Glutamatergic neuron (in vitro differentiated cells): ENCODE measurements at places on chromosomes 11 and 22.
A peak's percentile ranks its signal among the peaks of the same experiment; 100 is the strongest.

- DNase-seq: no peak
Measured at GRCh38 chr11:17985517-17985916, 27.3 kb downstream of the SERGEF start.

- no peak for DNase-seq
Measured at GRCh38 chr22:44891293-44891747, 118.5 kb downstream of the PHF21B start.

DNA sequence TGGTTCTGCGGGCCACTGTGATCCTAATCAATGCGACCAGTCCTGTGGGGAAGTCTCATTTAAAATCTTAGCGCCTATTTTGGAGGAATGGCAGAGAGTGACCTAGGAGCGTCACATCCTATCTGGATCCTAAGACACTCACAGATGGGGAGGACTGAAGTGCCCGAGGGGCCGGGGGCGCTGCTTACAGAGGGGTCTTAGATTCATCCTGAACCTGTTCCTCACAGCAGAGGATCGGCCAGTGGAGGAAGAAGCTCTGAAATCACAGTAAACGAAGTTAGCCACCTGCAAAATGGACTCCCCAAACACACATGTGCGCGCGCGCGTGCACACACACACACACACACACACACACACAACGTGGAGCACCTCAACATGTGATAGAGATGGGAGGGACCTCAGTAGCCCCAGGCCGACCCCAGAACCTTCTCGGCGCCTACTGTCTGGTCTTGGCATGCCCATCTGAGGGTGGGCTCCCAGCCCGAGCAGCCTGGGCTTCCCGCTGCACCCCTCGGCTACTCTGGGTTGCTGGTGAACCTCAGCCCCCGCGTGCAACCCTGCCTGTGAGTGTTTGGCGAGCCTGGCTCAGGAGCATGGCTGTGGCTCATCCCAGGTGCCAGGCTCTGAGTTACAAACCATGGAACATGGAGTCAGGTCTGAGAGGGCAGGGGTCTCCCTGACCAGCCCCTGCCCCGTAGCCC is 613.3 kb downstream of the TBC1D22A start:
- no peak for DNase-seq

DNA sequence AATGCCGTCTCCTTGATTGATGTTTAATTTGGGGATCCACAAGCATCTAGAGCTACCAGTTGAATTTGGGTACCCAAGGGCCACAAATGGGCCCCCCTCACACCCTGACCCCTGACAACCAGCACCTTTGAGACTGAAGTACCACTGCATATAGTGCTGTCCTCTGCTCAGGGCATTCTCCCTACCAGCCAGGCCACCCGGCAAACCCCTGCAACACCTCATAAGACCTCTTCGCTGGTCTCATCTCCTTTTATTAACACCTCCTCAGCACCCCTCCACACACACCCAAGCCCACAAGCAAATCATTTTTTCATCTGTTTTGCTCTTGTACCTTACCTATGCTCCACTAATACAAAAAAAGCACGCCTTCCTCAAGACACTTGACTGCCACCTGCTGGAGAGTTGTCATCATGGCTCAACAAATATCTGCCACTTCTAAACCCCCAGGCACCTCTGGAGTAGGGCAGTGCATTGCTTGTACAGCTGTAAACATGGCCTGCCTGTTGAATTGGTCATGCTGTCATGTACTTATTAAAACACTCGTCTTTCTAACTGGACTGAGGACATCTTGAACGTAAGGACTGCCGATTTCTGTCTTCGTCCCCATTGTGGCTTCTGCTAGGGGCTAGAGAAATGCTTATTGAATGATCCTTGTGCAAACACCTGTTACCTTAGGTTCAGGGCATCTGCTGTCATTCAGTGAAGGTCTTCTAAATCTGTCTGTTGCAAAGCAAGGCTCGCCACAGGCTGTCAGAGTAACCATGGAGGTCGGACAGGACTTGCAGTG is 66.5 kb downstream of the BMAL1 start:
- peak; percentile 73 for DNase-seq

- no peak for DNase-seq
Measured at GRCh38 chr11:57901756-57902155, 121.9 kb upstream of the OR9Q1 start.

DNA sequence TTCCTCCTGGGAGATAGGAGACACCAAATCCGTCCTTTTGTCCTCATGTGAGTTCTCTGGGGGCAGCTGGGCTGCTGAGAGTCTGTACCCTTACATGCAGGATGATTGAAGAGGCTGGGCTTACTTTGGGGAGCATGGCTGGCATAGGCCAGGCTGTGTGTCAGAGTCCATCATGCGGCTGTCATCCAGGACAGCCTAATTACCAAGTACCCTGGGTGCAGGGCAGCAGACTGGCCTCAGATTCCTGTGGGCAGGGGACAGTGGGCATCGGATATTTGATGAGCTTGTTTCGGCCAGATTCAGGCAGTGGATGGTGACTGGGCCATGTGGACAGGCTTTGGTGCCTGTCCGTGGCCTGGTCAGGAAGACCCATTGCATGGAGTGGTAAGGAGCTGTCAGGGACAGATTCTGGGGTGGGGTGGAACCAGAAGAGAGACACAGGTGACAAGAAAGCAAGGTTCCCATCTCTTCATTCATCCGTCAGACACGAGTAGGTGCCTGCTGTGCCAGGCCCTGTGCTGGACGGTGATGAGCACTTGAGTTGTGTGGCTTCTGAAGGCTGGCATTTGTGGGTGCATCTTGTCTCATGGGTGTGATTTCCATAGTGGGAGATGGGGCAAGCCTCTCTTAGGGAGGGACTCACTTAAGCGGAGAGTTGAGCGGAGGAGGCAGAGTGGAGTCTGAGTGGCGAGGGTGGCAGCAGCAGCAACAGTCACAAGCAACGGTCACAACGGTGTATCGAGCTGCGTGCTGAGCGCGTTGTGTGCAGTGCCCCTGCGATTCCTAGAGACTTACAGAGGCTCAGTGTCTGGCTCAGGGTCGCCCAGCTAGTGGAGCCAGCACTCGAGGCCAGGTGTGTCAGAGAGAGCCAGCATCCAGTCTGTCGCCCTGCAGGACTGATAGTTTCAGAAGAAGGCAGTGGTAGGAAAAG is 48.7 kb downstream of the TBC1D22A start:
- no peak for DNase-seq

- DNase-seq: no peak
Measured at GRCh38 chr11:129613071-129613470, 202.6 kb upstream of the TMEM45B start.

GRCh38 chr22:43968614-43969013 is 13.4 kb downstream of the SAMM50 start:
- no peak for DNase-seq

DNA sequence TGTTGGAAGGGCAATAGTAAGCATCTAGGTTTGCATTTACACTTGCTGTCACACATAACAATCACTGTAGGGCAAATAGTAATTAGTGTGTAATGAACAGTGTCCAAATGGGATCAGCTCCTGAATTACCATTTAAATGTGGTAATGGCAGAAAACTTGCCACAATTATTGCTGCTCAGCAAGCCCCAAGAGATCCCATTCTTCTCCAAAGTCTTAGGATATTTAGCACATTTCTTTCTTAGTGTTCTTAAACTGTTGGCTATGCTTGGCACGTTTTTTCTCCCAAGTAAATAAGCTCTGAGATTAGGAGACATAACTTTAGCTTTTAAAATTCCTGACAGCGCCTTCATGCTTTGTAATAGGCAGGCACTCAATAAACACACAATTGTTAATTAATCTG is 1037.0 kb downstream of the DLG2 start:
- no peak for DNase-seq

- DNase-seq: no peak
Measured at GRCh38 chr11:108170184-108170583, 48.8 kb downstream of the ACAT1 start.

DNA sequence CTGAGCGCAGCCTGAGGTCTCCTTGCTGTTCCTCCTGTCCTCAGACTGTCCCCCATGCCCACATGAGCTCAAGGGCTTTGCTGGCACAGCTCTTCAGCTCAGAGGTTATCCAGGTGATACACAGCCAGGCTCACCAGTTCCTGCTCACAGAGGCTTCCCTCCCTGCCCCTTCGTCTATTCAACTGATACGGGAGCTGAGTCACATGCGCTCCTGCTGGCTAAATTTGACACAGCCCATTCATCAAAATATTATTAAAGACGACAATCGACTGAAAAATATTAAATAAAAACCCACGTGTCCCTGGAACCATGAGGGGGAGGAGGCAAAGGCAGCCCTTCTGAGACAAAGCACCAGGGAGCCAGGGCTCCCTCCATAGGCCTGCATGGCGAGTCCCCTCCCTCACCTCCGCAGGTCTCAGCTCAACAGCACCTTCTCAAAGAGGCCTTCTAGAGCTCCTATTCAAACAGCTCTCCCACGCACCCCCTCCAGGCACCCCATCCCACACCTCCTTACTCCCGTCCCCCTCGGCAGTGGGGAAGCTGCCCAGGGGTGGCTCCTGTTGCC is 40.5 kb downstream of the DUSP8 start:
- no peak for DNase-seq

- DNase-seq: no peak
Measured at GRCh38 chr11:95692526-95693260, 96.9 kb downstream of the FAM76B start.

DNA sequence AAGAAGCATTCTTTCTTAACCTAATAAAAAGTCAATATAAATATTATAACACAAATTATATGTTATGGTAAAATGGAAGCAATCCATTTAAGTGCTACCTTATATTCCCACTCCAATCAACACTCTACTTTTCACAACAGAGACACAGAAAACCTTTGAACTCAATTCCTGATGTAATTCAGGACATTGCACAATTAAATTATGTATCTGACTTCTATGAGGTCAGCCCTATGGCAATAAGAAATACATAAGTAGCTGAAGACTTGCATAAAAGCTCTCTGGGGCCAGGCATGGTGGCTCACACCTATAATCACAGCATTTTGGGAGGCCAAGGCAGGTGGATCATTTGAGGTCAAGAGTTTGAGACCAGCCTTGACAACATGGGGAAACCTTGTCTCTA is 6.8 kb downstream of the OR4D10 start:
- no peak for DNase-seq

- no peak for DNase-seq
Measured at GRCh38 chr11:106208760-106209159, 131.3 kb downstream of the AASDHPPT start.

- DNase-seq: no peak
Measured at GRCh38 chr22:20140107-20140445, 8.5 kb downstream of the ZDHHC8 start.

DNA sequence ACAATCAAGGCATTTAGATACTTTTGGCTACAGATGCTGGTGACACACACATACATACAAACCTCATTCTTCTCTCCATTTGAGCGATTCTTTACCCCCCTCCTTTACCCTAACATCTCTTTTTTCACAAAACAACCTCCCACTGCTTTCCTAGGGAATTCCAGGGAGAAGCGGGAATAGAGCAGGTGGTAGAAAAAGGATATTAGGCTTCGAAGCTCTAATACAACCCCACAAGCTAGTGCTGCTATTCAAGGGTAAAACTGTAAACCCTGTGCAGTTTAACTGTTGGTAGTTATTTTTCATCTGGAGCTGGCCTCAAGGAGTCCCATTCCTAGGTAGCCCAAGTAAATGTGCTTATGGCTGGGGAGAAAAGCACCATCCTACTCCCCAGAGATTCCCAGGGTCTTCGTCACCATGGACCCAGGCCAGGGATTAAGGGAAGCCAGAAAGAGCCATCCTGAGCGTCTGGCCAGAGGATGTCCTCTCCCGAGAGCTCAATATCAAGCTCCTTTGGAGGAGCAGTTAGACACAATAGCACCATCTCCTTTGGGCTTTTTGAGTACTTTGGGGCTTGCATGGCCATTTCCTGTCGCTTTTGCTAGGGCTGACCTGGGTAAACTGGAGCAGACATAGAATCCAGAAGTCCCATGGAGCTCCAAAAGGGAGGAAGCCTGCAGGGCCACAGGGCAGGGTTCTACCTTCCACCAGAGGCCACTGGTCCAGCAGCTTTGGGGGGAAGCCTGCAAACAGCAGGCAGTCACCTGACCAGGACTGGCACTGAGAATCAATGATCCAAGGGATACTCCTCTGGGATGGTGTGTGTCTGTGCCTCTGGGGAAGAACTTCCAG is 3.1 kb downstream of the MAML2 start:
- DNase-seq: no peak

DNA sequence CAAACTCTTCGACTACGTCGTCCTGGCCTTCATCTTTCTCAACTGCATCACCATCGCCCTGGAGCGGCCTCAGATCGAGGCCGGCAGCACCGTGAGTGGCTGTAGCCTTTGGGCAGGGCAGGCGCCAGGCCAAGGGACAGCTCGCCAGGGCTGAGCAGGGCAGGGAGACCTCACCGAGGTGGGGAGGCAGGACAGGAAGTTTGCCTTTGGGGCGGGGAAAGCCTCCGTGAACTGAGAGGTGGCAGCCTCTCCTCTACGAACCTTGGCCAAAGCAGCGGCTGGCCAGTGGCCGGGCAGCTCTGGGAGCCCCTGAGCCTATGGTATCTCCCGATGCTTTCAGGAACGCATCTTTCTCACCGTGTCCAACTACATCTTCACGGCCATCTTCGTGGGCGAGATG is 93.2 kb downstream of the CACNA1I start:
- DNase-seq: no peak

- no peak for DNase-seq
Measured at GRCh38 chr11:16099343-16099900, 256.9 kb downstream of the SOX6 start.

GRCh38 chr22:38221908-38222796 is 20.4 kb downstream of the MAFF start:
- DNase-seq: no peak

- no peak for DNase-seq
Measured at GRCh38 chr22:40552070-40552469, 84.4 kb downstream of the MRTFA start.

- no peak for DNase-seq
Measured at GRCh38 chr22:25051983-25052710, 99.6 kb downstream of the KIAA1671 start.

DNA sequence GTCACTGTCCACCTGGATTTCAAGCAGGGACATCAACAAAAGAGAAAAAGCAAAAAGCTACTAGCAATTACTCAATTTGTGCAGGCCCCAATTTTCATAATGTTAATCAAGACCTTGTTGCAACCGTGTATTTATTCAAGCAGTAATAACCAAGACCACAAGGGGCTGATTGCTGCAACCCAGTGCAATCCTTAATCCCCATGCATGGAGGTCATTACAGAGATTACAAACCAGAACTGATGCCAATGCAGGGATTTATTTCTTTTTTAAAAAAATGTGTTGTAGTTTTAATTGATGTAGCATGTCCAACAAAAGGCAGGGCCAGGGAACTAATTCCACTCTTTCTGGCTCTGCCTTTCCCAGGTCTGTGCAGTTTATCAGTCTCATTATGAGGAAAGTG is 18.4 kb downstream of the TECTA start:
- DNase-seq: no peak

- DNase-seq: no peak
Measured at GRCh38 chr11:120170741-120171261, 32.9 kb upstream of the TRIM29 start.

- DNase-seq: no peak
Measured at GRCh38 chr11:116070520-116070919, 566.3 kb upstream of the CADM1 start.

- no peak for DNase-seq
Measured at GRCh38 chr11:83235825-83236224, 42.3 kb downstream of the ANKRD42 start.
